ENCODE measurements at places on chromosomes 5 and 9.

- DNase-seq: no peak
These were observed 476.8 kb upstream of the SMARCA2 start for GRCh38 chr9:1538301-1538700.

DNA sequence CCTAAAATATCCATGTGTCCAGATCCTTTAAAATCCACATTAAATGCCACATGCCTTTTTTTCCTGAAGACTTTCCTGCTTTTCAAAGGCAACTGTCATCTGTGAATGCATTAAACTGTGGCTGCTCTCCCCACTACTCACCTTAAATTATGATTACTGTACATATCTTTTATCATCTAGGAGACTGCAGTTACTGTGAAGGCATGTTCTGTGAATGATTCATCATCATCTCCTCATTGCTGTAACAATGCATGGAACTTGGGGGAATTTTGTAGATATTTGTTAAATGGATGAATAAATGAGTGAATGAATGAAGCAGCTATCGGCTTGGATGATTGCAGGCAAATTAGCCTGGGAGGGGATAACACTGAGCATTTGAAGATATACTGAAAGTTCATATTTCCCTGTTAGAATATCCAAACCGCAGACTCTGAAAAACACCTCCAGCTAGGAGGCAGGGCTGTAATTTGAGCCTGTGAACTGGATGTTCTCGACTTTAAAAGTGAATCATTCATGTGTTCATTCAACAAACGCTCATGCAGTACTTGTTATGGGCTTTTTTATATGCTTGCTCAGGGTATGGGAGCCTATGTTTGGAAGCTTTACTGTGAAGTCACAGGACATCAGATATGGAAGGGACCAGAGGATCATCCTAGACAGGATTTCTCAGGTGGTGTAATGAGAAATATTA, 519.2 kb downstream of the KIF4B start:
- no peak for DNase-seq

DNA sequence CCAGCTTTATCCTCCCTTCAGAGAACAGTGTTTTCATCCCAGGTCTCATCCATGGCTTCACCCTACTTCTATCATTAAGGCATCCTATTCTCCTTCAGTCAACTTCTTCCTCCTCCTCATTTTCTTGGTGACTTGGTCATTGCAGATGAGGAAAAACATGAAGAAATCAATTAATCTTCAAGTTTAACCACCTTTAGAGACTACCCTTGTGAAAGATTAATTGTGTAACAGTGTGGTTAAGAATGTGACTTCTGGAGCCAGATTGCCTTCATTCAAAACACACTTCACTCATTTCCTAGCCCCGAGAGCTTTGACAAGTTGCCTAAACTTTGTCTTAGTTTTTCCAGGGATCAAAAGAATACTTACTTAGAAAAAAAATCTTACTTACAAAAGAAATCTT, 110.0 kb downstream of the STK32A start:
- DNase-seq: no peak

DNA sequence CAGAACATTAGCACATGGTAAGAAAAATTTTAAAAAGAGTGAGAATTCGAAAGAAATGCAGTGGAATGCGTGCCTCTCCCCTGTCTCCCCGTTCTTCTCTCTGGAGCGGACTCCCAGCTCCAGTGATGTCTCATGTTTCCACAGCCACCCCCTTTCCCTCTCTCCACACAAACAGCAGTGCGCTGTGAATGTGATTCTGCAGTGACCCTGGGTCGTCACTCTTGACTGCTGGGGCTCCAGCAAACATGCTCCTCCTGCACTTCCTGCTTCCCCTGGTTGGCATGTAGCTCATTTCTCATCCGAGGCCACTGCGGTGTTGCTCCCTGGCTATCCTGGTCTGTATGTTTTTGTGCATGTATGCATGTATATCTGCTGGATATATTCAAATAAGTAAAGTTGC, 13.3 kb downstream of the PHF2 start:
- no peak for DNase-seq

DNA sequence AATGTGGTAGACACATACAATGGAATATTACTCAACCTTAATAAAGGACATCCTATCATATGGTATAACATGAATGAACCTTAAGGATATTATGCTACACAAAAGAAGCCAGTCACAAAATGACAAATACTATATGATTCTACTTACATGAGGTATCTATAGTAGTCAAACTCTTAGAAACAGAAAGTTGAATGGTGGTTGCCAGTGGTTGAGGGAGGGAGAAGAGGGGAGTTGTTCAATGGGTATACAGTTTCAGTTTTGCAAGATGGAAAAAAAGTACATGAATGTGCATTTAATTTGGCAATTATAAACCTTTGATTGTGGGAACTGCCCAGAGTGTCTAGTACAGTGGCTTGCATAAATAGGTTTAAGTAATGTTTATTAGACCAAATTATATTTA, 473.3 kb upstream of the ZNF608 start:
- DNase-seq: no peak

- DNase-seq: no peak
These were observed 4.1 kb downstream of the FIBCD1 start for GRCh38 chr9:130934702-130935647.

DNA sequence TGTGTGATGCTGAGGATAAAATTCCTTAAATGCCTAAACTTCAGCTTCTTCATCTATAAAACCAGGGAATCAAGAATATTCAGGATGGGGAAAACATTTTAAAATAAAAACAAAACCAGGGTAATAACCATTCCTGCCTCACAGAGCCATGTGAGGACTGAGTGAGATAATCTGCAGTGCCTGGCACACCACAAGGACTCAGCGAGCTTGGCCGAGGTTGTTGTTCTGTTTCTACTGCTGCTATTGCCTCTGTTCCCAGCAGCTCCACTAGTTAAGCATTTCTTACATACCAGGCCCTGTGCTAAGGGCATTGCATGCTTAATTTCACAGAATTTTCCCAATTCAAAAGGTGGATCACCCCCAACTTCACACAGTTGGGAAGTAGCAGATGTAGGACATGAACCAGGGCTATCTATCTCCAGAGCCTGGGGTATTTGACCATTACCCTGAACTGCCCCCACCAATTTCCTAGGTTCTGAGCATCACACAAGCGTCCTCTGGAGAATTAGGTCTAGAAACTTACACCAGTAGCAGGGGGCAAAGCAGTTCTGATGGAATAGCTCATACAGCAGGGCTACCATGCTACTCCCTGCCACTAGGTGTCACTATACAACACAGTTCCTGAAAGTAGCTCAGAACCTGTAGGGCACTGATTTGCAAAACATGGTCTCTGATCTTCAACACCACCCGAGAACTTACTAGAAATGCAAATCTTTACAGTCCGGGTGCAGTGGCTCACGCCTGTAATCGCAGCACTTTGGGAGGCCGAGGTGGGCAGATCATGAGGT, 74.3 kb downstream of the LRSAM1 start:
- peak; percentile 60 for DNase-seq

- DNase-seq: no peak
These were observed 34.4 kb upstream of the GNE start for GRCh38 chr9:36292641-36293040.
